Activated CD4-positive, alpha-beta T cell treated with anti-CD3 and anti-CD28 coated beads, Interleukin-2, amount 10 ng/mL, durations not matched to agents 7 days and 5 days (primary cell): ENCODE measurements at places on chromosomes 12 and 14. TPM values are rescaled to one million over a fixed set of nuclear protein-coding genes. Genes with fewer than 3 reads are reported as not detected.
A peak's percentile ranks its signal among the peaks of the same experiment; 100 is the strongest.

DNA sequence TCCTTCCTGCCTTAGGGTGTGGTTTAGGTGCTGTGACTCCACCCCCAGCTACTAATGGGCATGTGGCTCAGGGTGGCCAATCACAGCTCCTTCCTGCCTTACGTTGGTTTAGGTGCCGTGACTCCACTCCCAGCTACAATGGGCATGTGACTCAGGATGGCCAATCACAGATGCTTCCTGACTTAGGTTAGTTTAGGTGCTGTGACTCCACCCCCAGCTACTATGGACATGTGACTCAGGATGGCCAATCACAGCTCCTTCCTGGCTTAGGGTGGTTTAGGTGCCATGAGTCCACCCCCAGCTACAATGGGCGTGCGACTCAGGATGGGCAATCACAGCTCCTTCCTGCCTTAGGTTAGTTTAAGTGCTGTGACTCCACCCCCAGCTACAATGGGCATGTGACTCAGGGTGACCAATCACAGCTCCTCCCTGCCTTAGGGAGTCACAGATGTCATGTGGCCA lies 163.9 kb downstream of the TBX5 start:
- DNase-seq, result no peak

DNA sequence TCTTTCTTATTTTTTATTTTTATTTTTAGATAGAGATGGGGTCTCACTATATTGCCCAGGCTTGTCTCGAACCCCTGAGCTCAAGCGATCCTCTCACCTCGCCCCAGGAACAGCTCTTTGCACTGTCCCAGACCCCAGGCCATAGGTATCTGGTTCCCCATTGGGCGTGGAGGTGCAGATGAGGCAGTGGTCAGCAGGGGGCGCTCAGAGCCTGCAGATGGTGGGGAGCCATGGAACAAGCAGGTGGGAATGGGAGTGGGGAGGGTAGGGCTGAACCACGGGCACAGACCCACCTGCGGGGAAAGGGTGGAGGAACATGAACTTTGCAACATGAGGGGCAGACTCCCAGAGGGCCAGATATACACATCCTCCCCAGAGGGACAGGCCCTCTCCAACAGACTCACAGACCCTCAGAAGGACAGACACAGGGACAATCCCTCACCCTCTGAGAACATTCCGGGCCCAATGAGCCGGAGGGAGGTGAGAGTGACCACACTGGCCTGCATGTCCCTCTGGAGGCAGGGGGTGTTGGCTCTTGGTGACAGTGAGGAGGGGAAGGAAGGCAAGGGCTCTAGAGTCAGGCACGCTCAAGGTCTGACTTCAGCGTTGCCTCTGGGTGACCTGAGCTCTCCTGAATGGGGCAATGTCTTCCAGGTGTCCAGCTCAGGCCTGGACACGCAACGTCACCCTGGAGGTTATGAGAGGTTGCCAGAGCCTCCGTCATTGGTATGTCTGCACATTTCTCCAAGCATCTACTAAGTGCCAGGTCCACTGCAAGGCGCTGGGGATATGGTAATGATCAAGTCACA lies 34.9 kb downstream of the KRT80 start:
- peak; percentile 76 for DNase-seq

The PLBD1 gene
- not detected for total RNA-seq

- peak; percentile 1 for DNase-seq
Observed at GRCh38 chr12:52631264-52631663, 12.9 kb upstream of the KRT73 start.

- DNase-seq, result no peak
Observed at GRCh38 chr12:26537126-26537525, 295.9 kb downstream of the ITPR2 start.

DNA sequence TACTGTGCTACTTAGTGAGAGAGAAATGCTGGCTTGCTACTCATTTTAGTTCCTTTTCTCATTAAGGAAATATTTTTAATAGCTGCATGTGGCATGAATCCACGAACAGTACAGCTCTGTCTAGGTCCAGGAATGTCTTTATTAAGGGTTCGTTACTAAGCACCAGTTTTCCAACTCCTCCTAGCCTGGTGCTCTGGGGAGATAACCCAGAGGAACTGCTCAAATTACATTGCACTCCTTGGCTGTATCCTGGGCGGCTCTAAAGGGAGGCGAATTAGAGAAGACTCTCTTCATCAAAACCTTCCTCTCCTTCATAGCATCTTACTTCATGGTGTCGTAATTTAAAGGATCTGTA lies 101.3 kb downstream of the PPM1A start:
- no peak for DNase-seq

DNA sequence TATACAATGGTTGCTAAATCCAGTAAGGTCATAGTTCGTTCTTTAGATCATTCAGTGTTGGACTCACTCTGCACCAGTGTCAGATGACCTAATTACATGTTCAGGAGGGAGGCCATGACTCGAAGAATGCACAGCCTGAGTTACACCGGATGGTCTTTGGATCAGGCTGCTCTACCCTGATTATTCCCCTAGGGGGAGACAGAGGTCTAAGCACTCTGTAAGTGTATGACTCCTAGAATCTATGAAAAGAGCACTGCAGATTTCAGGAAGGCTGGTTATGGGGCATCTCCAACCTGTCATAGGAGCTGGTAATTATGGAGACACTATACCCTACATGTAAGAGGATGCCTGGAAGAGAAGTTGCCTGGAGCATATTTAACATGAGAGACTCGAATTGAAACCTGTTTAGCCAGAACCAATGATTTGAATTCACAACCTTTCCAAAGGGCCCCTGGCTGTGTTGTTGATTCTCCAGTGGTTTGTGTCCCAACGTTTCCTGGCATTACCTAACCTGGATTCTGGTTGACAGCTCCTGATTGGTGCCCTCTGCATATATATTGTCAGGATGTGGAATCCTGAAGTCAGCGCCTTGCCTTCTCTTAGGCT lies at the start of gene MUCL1:
Gene MUCL1 (plus strand): TSS at position 584 of the 606 bp plus-strand sequence. CDS start 67 bp downstream, outside the sequence.
- peak; percentile 81 for DNase-seq

The MYL2 gene
- not detected for total RNA-seq

DNA sequence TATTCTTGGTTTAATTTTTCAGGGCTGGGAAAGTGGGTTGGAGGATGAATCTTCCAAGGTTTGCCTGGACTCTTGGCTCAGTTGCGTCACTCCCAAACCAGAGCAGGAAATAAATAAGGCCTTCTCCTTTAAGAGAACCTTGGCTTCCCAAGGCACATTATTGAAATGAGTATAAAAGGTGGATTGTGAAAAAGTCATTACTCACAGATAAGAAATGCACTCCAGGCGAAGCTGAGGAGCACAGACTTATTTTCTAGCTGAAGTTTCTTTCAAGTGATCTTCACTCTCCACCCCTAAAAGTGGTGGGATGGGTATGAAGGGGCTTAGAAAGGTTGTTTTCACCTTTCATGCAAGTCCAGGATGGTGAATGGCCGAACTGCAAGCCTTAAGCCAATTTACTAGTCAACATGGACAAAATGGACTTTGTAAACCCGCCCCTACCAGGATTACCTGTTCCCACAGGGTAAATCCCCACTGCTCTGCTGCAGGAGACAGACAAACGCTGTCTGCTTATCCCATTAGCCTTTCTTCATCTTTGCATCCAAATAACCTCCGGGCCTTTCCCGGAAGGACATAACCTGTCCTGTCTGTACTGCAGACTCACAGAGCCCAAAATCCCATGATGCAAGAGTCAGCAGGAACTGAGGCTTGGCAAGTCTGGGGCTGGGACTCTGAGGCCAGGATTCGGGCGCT lies 207.6 kb downstream of the BCL11B start:
- no peak for DNase-seq

DNA sequence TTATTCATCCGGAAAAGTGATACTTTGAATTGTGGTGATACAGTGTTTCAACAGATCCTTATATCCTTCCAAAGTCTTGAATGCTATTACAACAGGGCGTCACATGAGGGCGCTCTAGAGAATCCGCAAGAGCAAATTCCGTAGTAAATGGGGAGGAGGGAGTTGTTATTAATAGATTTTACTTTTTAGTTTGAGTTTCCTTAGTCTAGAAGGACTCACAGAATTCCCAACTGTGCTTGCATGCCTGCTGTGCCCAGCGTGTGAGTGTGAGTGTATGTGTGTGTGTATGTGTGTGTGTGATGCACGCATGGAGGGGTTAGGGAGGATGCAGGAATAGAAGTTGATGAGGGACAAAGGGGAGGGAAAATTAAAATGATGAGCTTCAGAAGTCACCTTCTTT lies 375.3 kb downstream of the C12orf75 start:
- no peak for DNase-seq

- DNase-seq, result no peak
Observed at GRCh38 chr14:95668235-95668772, 17.9 kb upstream of the TCL1B start.

DNA sequence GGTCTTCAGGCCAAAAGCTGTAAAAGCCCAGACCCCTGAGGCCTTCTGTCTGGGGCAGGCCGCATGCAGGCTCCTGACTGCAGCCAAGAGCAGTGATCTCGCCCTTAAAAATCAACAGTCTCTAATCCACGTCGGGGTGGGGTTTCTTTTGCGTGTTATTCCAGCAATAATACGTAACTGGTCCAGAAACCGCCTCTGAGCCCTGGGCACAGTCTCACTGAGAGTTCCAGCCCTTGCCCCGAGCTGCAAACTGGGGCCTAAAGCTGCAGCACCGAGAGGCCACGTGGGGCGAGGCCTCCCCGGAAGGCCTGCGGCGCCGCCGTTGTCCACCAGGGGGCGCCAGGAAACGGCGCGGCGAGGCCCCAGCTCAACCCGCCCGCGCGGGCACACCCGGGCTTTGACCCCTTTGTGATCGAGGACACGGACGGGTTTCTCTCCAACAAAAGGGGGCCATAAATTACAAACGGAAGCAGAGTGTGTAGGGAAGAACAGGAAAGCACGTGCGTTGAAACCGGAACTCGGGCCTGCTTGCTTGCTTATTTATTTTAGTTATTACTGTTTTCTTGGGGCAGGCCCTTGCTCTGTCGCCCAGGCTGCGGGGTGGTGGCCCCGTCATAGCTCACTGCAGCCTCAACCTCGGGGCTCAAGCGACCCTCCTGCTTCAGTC lies 87.2 kb downstream of the NINJ2 start:
- peak; percentile 80 for DNase-seq

The TAS2R9 gene
- not detected for total RNA-seq

The CCDC85C gene
- 10.9 TPM for total RNA-seq

GRCh38 chr14:97077687-97078086 lies 280.5 kb downstream of the VRK1 start:
- DNase-seq, result no peak

GRCh38 chr14:106507354-106507753 lies 981.0 kb downstream of the TMEM121 start:
- no peak for DNase-seq

DNA sequence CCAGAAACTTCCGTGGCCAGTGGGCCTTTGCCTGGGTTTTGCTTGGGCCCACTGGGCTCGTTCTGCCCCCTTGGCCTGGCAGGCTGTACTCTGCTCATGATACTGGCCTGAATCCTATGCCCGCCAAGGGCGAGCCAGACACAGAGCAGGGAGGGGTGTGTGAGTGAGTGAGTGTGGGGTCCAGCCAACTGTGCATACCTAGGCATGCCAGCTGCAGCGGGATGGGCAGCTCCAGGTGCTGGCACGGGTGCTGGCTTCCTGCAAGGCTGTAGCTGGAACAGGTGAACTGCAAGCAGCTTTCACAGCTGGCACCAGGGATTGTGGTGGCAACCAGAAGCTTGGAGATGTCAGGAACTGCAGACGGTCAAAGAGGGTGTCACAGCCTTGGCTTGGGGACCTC lies 1276.4 kb downstream of the SLC16A7 start:
- DNase-seq, result no peak

GRCh38 chr12:109753054-109753401 lies 39.4 kb downstream of the FAM222A start:
- no peak for DNase-seq

DNA sequence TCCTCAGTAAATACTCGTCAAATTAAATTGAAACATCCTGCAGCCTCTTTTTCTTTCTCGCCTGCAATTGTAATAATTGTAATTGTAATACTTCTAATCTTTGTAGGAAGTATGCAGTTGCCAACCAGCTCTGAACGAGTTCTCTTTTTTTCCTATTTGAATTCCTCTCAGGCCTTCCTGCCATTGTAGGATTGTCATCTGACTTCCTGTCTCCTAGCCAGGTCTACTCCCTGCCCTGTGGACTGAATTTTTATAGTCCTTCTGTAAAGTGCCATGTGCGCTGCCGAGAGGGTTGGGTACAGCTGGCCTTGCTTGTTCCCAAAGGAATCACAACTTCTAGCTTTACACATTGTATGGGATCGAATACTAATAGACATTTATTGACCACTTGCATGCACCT lies 183.3 kb downstream of the SSPN start:
- no peak for DNase-seq

The ACRBP gene
- total RNA-seq, result 2.6 TPM

- peak; percentile 22 for DNase-seq
Observed at GRCh38 chr14:23299211-23299957, 3.3 kb downstream of the PPP1R3E start.

The TMPRSS12 gene
- not detected for total RNA-seq

The STAC3 gene
- 5.1 TPM for total RNA-seq

DNA sequence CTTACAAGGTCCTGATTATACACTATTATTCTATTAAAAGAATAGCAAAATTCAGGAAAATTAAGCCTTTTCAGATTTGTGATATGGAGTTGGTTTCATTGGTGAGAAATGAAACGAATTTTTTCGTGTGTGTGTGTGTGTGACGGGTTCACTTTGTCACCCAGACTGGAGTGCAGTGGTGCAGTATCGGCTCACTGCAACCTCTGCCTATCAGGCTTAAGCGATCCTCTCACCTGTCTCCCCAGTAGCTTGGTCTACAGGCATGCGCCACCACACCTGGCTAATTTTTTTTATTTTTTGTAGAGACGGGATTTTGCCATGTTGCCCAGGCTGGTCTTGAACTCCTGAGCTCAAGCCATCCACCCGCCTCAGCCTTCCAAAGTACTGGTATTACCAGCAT lies 9.7 kb downstream of the PCBP2 start:
- DNase-seq, result no peak

- DNase-seq, result no peak
Observed at GRCh38 chr12:69880571-69880970, 55.5 kb downstream of the MYRFL start.

The ACVRL1 gene
- not detected for total RNA-seq

The GYS2 gene
- total RNA-seq, result not detected

The LGALS3 gene
- total RNA-seq, result 41.6 TPM

The UBR7 gene
- total RNA-seq, result 45.8 TPM

GRCh38 chr12:109359131-109359690 lies 11.5 kb downstream of the MYO1H start:
- no peak for DNase-seq

DNA sequence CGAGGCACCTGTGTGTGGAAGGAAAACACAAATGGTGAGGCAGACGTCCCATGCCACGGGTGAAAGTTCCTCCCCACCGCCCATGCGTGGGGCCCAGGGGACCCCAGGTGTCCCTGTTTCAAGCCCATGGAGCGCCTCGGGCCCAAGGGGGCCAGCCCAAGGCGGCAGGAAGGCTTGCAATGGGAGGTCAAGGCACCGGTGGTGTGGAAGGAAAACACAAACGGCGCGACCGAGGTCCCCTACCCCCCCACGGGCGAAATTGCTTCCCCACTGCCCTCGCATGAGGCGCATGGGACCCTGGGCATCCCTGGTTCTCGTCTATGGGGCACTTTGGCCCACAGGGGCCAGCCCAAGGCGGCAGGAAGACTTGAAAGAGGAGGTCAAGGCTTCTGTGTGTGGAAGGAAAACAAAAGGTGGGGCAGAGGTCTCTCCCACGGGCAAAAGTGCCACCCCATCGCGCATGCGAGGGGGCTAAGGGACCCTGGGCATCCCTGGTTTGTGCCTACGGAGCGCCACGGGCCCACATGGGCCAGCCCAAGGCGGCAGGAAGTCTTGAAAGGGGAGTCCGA lies 379.4 kb downstream of the ALG10 start:
- DNase-seq, result no peak

The CLEC4C gene
- not detected for total RNA-seq

The MYH6 gene
- 0.07 TPM for total RNA-seq

- DNase-seq, result no peak
Observed at GRCh38 chr12:92487138-92487485, 215.7 kb upstream of the PLEKHG7 start.

GRCh38 chr12:107368586-107368985 lies 275.2 kb upstream of the CRY1 start:
- DNase-seq, result peak; percentile 44
